Thoracic aorta (tissue), 2 donors: ENCODE measurements at places on chromosomes 16 and 17. TPM values are rescaled to one million over a fixed set of nuclear protein-coding genes. Genes with fewer than 3 reads are reported as not detected.
A peak's percentile ranks its signal among the peaks of the same experiment; 100 is the strongest.

ZNF18 gene
- total RNA-seq, result 15.1 TPM

DNA sequence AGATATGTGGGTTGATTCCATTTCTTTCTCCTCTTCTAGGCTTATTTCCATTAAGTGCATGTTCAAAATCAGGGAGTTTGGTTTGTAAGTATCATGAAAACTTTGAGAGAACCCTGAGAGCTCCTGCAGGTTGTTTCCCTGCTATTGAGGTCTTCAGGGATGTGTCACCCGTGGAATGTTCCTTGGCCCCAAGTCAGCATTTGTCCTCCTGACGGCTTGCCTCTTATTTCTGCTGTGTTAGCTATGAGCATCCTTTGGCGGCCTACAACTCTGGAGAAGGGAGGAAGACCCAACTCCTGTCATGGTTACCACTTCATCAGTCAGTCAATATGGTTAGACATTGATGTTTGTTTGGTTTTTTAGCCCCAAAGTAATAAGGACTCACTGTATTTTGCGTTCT, 180.8 kb downstream of the FTO start:
- no peak for DNase-seq

DNA sequence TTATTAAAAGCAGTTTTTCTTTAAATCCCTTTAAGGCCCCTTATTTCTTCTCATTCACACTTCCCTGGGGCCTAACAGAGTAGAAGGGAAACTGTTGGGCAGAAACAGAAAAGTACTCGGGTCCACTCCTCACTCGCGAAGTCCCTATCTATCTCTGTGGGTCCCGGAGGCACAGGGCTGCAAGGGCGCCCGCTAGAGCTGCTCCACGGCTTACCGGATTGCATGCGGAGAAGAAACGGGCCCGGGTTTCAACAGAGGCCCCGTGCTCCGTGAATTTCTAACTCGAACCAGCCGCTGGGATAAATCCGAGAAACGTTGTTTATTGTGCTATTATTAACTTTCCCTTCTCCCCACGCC, 4.3 kb downstream of the CBLN1 start:
- no peak for DNase-seq

TRAPPC2L gene
- 31.4 TPM for total RNA-seq

- no peak for DNase-seq
Measured at GRCh38 chr17:64138441-64138840, 8.5 kb upstream of the ERN1 start.

DNA sequence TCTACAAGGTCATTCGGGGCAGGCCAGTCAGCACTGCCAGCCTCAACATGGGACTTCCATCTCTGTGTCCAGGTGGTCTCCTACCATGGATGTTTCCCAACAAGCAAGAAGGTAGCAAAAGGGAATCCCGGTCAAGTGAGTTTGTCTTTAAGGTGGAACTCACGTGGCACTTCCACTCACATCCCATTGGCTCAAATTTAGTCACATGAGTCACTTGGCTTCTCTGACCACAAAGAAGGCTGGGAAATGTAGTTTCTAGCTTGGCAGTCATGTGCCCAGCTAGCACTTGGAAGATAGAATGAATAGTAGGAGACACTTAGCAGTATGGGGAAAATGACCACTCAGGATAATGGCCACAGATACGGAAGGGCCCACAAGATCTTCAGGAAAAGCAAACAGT, 106.6 kb downstream of the AIPL1 start:
- no peak for DNase-seq

EFNB3 gene
- total RNA-seq, result not detected

- DNase-seq, result no peak
Measured at GRCh38 chr17:81097943-81098308, 63.0 kb downstream of the BAIAP2 start.

DNA sequence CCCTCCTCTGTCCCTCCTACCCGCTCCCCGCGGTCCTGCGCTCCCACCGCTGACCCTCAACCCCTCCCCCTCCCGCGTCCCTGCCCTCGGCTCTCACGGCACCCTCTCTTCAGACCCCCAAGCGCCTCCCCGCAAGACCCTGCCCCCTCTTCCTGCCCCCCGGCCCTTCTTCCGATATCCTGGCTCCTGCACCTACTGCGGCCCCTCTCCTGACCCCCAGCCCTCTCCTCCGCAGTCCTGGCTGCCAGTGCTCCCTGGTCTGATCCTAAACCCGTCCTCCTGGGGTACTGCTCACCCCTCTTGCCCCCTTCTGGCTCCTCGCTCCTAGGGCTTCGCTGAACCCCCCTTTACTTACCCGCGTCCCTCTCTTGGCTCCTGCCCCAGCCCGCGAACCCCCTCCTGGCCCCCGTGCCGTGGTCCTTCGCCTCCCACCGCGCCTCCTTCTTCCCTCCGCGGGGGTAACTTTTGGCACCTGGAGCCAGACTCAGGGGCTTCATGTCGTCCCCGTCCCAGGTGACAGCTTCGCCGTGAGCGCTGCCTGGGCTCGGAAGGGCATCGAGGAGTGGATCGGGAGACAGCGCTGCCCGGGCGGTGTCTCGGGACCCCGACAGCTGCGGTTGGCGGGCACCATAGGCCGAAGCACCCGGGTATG, 839 bp downstream of the NKD1 start:
- no peak for DNase-seq

TMEM238L gene
- total RNA-seq, result not detected

DNA sequence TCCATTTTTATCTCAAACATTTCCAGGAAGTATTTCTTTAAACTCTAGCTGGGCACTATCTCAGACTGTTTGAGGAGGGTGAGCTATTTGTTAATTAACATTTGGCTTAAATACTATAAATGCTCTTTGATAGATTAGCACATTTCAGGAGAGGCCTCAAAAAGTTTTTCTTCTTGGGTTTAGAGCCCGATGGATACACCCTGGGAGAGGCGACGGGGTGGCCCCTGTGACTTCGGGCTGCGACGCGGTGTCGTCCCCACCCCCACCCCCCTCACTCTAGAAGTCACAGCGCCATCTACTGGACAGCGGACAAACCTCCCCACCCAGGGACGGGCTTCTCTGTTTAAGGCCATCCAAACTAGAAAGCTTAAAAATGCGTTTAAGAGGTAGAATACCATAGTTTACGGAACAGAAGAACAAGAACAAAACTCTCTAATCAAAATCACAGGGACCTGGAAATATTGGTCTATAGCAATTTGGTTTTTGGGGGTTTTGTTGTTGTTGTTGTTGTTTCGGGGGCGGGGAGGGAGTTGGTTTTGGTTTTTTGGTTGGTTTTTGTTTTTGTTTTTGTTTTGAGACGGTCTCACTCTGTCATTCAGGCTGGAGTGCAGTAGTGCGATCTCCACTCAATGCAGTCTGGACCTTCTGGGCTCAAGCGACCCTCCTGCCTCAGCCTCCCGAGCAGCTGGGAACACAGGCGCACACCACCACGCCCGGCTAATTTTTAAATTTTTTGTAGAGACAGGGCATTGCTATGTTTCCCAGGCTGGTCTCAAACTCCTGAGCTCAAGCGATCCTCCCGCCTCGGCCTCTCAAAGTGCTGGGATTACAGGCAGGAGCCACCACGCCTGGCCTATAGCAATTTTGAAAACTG, 254.4 kb downstream of the C16orf95 start:
- peak; percentile 56 for DNase-seq

DNA sequence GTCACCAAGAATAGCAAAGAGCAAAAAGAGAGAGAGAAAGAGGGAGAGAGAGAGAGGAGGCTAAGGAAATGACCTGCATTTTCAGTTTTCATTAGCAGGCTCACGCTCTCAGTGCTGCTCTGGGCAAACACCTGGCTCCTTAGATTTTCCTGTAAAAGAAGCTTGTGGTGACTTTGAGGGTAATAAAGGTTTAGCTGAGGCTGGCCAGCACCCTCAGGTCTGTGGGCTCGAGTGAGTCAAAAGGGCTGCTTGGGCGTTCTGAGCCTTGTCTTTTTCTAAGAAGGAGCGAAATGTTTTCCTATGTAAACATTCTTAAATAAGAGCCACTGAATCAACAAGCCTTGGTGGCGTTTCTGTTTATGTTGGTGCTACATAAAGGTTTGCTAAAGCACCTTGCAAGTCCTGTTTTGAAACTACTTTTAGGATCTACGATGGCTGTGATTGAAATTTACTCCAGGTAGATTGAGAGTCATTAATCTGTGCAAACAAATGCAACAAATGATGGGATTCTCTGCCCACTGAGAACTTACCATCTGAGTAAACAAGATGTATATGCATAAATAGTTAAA, 38.8 kb downstream of the SHISA6 start:
- DNase-seq, result no peak

GRCh38 chr16:49168126-49168525, 113.5 kb downstream of the CBLN1 start:
- no peak for DNase-seq

DNA sequence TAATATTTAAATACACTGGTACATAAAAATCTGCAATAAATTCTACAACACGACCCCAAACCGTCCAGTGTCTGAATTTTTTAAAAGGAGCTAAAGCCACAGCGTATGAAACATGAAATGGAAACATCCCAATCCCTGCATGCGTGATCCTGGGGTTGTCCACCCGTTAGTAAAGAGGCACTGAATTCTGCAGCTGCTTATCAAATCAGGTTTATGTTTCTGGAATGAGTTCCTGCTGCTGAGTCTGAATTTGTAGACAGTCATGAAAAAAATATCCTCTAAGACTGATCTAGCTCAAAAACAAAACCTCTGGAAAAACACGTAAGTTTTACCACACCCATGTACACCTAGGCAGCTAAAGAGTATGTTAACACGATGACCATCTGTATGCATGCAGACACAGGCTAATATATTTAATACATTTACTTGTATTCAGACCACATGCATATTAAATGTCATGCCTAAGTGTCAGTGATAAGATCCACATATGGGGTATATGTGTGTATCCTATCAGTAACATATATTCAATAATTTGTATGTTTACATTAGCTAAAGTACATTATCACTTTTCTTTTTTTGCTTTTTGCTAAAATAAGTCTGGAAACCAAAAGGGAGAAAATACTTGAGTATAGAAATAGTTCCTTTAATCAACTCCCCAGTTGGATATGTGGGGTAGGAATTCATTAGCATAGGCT, 420.5 kb upstream of the PSMD7 start:
- no peak for DNase-seq

GRCh38 chr17:12341328-12341727, 320.7 kb downstream of the MAP2K4 start:
- no peak for DNase-seq

EMC8 gene
- 36.6 TPM for total RNA-seq

NIP7 gene
- 11.0 TPM for total RNA-seq

PRDM7 gene
- total RNA-seq, result not detected

GRCh38 chr16:1098266-1098991, 2.4 kb upstream of the C1QTNF8 start:
- no peak for DNase-seq

- DNase-seq, result no peak
Measured at GRCh38 chr17:14334919-14335318, 34.0 kb downstream of the HS3ST3B1 start.

PPL gene
- total RNA-seq, result 22.6 TPM

DNA sequence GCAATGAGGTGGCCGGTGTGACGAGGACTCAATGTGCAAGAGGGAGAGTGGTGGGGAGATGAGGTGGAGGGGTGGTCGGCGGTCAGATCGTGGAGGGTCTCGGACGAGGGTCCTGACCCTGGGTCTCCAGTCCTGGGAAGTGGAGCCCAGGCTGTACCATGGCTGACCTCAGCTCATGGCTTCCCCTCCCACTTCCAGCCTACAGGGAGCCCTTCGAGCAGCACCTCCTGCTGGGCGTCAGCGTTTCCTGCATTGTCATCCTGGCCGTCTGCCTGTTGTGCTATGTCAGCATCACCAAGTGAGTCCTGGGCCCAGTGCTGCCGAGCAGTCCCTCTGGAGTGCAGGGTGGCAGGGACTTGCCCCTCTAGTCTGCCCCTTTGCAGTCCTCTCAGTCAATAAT, 41.8 kb downstream of the IL4R start:
- no peak for DNase-seq

DNA sequence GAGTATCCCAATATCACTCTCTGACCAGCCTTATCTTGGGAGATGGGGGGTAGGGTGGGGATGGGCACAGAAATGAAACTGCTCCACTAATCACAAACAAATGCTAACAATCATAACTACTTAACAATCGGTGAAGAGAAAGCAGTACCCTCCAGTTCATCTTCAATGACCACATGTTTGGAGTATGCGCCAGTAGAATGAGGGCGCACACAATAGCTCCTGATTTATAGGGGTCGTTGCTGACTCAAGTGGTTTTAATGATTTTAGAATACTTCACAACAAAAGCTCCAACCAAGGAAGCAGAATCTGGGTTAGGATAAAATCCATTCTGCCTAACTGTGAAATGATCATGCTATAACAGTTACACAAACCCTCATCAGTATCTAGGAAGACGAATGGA, 184.4 kb downstream of the AATF start:
- no peak for DNase-seq

GRCh38 chr16:67268136-67268579, 11.2 kb upstream of the PLEKHG4 start:
- DNase-seq, result no peak

- no peak for DNase-seq
Measured at GRCh38 chr17:73052923-73053322, 39.6 kb downstream of the SLC39A11 start.

GRCh38 chr17:903691-904481, 75.7 kb downstream of the NXN start:
- DNase-seq, result no peak

TSR1 gene
- 63.2 TPM for total RNA-seq

GRCh38 chr17:17778308-17779014, 58.3 kb downstream of the SREBF1 start:
- no peak for DNase-seq

EPOP gene
- total RNA-seq, result 3.3 TPM

TMEM235 gene
- total RNA-seq, result not detected

DNA sequence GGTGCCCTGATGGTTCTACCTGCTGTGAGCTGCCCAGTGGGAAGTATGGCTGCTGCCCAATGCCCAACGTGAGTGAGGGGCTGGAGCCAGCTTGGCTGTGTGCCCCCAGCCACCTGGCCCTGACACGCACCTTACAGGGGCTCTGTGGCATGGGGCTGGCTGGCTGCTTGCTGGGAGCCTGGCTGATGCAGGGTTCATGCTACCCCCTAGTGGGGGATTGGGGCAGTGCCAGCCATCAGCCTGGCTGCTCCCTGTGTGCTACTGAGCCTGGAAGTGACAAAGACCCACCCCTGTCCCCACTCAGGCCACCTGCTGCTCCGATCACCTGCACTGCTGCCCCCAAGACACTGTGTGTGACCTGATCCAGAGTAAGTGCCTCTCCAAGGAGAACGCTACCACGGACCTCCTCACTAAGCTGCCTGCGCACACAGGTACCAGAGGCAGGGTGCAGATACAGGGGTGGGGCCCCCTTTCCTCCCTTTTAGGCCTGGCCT, 5.7 kb downstream of the GRN start:
- no peak for DNase-seq

TP53TG3B gene
- total RNA-seq, result not detected

DNA sequence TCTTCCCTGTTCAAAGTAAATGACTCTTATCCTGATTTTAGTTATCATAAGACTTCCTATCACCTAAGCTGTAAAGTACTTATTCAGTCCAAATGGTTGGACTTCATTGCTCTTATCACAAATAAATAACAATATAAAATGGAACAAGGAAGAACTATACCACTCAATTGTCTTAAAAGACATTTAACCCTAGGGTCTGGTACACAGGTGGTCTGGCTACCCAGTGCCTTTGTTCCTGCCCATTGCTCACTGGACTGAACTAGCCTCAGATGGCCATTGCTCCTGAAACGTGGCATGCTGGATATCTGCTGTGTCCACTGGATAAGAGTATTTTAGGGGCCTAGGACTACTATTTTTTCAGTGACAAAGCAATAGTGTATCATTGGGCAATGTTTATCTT, 574.3 kb upstream of the CA10 start:
- DNase-seq, result no peak

CCL17 gene
- not detected for total RNA-seq

GRCh38 chr17:62592341-62593099, 35.0 kb upstream of the MRC2 start:
- DNase-seq, result no peak

CHAD gene
- total RNA-seq, result not detected

MLKL gene
- 11.4 TPM for total RNA-seq

ERN1 gene
- 13.0 TPM for total RNA-seq

SPN gene
- total RNA-seq, result 1.1 TPM
